Activated T-helper 17 cell treated with anti-CD3 and anti-CD28 coated beads, Interleukin-2, amount 50 U/mL, for 72 hours (primary cell): ENCODE measurements at places on chromosomes 4 and X.

- no peak overlapping the region for H3K4me3 ChIP-seq
- no peak for ATAC-seq
- H3K27ac ChIP-seq, result no peak overlapping the region
- peaks cover 41% of the 10 kb centered on the region for H3K27me3 ChIP-seq
- no peaks in the 10 kb centered on the region for H3K36me3 ChIP-seq
Measured at GRCh38 chr4:1413204-1413663, 7.0 kb upstream of the NKX1-1 start.

- no peak overlapping the region for H3K4me3 ChIP-seq
- H3K27me3 ChIP-seq, result peaks cover 3% of the 10 kb centered on the region
- H3K27ac ChIP-seq, result no peak overlapping the region
- no peaks in the 10 kb centered on the region for H3K4me1 ChIP-seq
- H3K36me3 ChIP-seq, result no peaks in the 10 kb centered on the region
- ATAC-seq, result no peak
Measured at GRCh38 chrX:8714164-8714563, 17.8 kb downstream of the ANOS1 start.

DNA sequence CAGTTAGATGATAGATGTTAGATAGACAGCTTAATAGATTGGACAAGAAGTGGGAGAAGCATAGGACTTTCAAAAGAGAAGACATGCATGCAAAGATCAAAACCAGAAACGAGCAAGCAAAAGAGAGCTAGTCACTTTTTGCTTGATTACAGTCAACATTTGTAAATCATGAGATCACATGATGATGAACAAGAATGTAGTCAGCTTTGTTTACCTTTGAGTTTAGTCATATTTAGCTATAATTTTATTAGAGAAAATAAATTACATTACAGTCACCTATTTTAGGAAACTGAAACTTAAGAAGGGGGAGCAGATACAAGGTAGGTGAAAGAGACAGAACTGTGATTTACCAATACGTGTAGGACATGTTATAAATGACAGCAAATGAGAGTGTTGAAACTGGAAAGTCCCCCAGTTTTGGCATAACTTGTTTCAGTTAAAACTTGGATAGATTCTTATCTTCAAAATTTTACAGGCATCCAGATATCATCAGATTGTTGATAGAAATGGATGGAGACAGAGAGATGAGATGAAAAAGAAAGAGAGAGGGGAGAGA, 1083.1 kb upstream of the PCDH10 start:
- H3K27me3 ChIP-seq, result no peaks in the 10 kb centered on the region
- H3K4me3 ChIP-seq, result no peak overlapping the region
- H3K36me3 ChIP-seq, result no peaks in the 10 kb centered on the region
- no peak overlapping the region for H3K27ac ChIP-seq

DNA sequence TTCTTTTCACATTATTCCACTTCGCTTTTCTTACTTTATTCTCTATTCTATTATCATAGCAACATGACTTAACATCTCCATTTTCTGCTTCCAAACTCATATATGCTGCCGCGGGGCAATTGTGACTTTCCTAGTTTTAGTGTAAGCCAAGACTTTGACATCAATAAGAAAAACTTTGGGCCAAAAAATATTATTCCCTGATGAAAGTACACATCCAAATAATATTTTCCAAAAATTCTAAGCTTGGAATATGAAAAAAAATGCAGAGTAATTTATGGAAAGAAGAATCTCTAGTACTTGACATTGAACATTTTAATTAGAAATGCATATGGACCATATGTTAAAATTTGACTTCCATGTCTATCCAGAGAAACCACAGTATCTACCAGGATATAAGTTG, 995.1 kb upstream of the INTU start:
- no peaks in the 10 kb centered on the region for H3K27me3 ChIP-seq
- no peak overlapping the region for H3K27ac ChIP-seq
- H3K36me3 ChIP-seq, result no peaks in the 10 kb centered on the region
- H3K4me1 ChIP-seq, result no peaks in the 10 kb centered on the region
- no peak for ATAC-seq
- no peak overlapping the region for H3K4me3 ChIP-seq

- H3K36me3 ChIP-seq, result no peaks in the 10 kb centered on the region
- no peaks in the 10 kb centered on the region for H3K4me1 ChIP-seq
- H3K4me3 ChIP-seq, result no peak overlapping the region
- H3K27me3 ChIP-seq, result peaks cover 3% of the 10 kb centered on the region
Measured at GRCh38 chrX:103495786-103496185, 23.5 kb downstream of the RAB40A start.

DNA sequence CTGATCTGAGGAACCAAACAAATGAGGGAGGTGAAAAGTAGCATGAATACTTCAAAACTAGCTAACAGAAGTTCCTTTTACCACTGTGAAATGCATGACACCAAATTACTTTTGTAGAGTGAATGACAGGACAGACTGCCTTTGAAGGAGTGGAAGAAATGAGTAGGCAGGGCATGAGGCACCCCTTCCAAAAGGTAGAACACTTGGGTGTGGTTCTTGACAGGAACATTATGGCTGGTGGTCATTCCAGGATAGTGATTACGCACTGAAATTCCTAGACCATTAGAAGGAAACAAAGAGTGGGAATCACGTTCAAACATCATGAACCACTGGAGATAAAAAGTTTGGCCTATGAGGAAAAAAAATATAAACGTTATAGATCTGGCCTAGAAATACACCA, 4.9 kb downstream of the HUWE1 start:
- no peak for ATAC-seq
- H3K36me3 ChIP-seq, result peaks cover 96% of the 10 kb centered on the region
- H3K4me1 ChIP-seq, result peaks cover 5% of the 10 kb centered on the region
- peak overlapping the region; percentile 87 for H3K4me3 ChIP-seq
- H3K27me3 ChIP-seq, result no peaks in the 10 kb centered on the region

DNA sequence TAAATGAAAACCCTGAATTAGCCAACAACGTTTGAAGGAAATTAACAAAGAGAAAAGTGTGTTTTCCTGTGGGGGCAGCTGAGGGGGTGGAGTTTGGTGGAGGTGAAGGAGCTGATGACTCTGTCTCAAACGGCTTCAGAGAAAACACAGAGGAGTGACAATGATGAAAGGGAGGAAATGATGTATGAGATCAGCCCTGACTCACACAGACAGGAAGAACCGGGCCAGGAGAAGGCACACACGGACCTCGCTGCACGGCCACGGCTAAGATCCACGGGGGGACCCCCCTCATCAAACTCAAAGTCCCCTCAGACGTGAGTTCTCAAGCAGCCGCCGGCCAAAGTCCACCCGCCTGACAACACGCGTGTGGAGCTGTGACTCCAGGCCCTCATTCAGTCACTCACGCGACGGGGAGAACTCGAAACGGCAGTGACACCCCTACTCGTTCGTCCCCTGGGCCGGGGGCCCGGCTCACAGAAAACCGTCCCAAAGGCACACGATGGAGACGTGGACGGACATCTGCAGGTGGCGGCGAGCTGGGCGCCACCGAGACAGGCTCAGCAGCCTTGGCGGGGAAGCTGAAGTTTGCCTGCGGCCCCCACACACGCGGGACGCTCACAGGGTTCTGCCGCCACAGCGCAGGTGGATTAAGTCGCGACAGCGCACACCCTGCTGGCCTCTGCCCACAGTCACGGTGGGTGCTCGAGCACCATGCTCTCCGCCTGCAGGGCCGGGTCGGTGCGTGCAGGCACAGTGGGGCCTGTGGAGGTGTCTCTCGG, 28.8 kb downstream of the PPP2R3B start:
- H3K36me3 ChIP-seq, result peaks cover 34% of the 10 kb centered on the region
- peak; percentile 97 for ATAC-seq
- H3K4me1 ChIP-seq, result peaks cover 17% of the 10 kb centered on the region
- H3K4me3 ChIP-seq, result peak overlapping the region; percentile 76

GRCh38 chr4:56286763-56287162, 100.5 kb downstream of the AASDH start:
- peaks cover 6% of the 10 kb centered on the region for H3K27me3 ChIP-seq
- no peak for ATAC-seq
- no peak overlapping the region for H3K4me3 ChIP-seq
